ENCODE measurements at places on chromosomes 7 and 10. TPM values are rescaled to one million over a fixed set of nuclear protein-coding genes. Genes with fewer than 3 reads are reported as not detected.

DNA sequence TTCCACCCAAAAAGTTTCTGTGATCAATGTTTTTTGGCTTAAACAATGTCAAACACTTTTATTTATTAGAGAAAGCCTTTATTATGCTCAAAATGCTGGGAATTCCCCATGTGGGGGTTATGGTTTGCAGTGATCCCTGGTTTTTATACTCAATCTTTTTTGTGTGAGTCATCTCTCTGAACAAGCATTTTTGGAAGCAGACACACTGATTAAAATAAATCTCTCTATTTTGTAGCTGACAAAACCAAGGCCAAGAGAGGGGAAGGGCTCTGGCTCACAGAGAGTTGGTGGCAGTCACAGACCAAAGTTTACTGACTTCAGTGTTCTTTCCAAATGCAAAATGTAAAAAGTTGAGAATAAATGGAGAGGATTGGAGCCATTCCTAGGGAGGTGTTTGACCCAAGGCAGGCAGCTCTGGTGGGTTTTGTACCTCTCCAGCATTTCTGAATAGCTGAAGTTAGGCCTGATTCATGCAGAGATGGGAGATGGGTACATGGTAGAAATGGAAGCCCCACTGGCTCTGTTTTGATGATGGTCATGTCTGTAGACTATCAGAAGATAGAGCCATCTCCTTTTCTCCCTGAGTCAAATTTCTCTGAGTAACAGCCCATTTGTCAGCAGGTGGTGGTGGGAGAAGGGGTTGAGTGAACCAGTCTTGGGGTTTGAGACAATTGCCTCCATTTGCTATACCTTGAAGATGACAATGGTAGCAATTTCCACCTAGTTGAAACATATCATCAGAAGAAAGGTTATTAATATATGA lies 45.4 kb upstream of the NAMPT start:
- no peak for DNase-seq

DNA sequence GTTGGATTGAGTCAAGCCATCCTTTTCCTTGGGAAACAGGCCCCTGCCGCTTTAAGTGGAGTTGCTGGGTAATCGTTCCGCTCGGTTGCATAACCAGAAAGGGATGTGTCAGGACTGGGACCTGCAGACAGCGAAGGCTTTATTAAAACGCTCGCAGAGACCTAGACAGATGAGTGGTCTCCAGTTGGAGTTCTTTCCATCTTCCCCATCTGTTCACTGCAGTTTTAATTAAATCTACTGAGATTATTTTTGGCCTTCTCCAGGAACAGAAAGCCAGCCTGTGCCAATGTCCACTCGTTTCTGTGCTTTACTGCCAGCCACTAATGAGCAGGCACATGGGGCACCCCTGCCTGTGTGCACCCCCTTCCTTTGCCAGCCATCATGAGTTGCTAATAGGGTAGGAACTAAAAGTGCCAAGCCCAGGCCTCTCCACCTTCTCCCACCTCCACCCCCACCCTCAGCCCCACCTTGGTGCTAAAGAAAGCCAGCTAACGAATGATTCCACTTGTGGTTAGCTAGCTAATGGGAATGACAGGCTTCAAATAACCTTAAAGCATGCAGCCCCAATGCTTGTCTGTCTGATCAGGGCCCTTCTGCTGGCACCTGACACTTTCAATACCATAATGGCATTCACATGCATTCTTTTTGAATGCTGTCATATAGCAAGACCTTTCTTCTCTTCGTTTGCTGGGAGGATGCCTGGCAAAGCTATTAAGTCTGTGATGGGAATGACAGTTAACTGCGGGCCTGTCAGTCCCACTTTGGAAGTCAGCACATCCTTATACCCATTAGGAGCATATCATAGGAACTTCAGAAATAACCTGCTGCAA lies 556.8 kb upstream of the GALNT17 start:
- DNase-seq: peak; percentile 62

DNA sequence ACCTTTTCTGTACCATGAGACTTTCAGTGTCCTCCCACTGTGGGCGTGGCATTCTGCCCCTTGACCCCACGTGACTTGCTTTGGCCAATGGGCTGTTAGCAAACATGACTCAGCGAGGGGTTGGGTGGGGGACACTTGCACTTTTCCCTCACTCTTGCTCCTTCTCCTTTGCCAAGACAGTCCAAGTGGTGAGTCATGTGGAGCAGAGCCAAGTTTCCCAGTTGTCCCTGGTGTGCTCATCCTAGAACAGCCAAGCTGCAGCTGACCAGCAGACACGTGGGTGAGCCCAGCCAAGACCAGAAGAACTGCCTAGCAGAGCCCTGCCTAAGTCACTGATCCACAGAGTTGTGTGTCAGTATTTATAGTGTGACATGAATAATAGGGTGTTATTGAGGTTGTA lies 82.8 kb upstream of the CPXM2 start:
- DNase-seq: no peak

DNA sequence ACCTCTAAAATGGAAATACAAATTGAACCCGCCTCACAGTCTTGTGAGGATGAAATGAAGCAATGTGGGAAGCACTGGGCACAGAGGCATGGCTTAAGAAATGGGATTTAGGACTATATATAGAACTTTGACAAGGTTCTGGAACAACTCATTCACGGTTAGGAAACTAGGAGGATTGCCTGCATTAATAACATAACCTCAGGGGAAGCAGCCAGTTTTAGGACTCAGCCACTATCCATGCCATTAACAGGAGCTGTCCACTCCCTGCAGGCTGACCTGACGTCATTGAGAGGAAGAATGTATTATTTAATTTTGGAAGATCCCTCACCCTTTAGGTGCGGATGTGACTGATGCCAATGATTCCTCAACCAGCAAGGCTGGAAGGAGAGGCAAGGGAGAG lies 34.8 kb downstream of the ITGB8 start:
- DNase-seq: no peak

- no peak for DNase-seq
These were observed 809.5 kb downstream of the GRID1 start for GRCh38 chr10:85557077-85557476.

The PRSS1 gene
- not detected for total RNA-seq

The ASZ1 gene
- not detected for total RNA-seq

GRCh38 chr10:110226926-110227641 lies 19.7 kb downstream of the MXI1 start:
- DNase-seq: peak; percentile 65

DNA sequence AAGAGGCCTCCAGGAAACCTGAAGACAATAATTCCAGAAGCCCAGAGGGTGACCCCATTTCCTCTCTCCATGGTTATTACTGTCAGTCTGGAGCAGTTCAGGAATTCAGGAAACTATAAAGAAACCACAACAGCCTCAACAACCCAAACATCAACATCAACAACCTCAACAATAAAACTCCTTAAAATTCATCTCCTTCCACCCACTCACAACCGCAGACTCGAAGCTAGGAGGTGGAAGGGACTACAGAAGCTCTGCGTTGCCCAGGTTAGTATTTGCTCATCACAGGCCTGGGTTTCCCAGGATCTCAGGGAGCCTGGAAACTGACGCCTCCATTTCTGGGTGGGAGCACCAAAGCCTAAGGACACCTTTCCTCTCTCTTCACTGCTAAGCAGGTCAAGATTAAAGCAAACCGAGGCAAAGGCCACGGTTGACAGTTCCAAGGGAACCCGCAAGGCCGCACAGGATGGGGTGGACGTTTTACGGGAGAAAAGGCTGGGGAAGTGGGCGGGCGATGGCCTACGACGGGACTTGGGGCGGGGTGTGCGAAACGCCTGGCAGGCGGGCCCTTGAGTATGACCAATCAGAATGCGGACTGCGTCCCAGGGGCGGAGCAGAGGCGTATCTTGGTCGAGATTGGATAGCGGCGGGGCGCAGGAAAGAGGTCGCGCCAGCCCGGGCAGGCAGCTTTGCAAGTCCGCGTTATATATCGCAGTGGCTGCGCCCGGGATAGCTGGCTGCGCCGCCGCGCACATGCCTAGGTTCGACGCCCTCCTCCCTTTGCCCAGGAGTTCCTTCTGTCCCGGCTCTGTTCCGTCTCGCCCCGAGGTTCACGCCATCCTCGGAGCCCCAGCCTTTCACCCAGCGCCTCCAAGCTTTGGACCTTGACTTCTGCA lies at the start of gene ELOVL3:
ELOVL3 (plus strand) TSS at position 654 of the 896 bp plus-strand sequence. CDS start 250 bp downstream, outside the sequence.
- peak; percentile 93 for DNase-seq

The KEL gene
- 11.8 TPM for total RNA-seq

The CDC14C gene
- not detected for total RNA-seq

DNA sequence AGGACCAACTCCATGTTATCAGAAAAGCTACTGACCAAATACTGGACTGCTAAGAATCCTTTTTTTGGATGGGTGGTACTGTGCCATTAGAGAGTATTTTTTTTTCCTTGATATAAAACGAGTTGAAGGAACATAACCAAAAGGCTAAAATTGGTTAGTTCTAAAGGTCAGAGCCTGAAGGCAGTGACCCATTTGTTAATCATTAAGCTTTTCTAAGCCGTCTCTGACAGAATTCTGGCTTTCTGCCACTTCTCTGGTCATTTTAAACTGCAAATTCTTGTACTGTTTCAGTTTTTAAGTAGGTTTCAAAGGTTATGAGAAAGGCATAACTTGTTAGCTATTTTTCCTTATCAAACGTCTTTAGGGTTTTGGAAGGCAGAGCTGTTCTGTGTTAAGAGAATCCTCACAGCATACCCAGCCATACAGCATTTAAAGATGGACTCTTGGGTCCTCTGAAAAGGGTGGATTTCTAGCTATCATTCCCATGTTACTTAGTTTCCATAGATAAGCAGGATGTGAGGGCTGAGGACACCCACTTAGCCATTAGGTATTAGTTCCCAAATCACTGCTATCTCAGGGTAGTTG lies 196.8 kb downstream of the RNLS start:
- DNase-seq: no peak

- DNase-seq: peak; percentile 73
These were observed 10.9 kb downstream of the CDHR1 start for GRCh38 chr10:84205049-84205852.

The NEUROD6 gene
- total RNA-seq: 5.6 TPM

The ITGA8 gene
- total RNA-seq: 5.8 TPM

DNA sequence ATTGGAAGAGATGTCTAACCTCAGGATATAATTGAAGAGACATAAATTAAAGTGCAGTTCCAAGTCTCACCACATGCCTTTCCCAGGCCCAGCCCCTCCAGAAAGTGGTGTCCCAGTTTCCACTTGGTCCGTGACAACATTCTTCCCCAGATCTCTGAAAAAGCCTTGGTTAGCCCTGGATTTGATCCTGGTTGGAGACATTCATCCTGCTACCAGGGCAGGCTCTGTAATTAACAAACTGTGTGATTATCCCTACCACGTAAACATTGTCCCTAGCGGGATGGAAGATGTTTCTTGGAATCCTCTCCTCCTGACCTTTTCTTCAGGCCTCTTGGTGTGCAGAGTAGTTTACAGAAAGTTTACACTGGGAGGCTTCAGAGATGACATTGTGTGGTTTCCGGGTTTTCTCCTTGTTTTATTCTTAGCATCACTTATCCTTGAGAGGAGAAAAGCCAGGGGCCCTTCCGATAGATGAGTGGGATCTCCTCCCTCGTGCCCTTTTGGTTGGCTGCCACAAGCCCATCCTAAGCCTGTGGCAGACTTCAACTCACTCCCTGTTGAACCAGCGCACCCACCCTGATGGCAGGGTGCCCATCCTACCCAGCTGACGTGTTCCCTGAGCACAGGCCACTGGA lies 83.8 kb downstream of the COL13A1 start:
- DNase-seq: no peak

DNA sequence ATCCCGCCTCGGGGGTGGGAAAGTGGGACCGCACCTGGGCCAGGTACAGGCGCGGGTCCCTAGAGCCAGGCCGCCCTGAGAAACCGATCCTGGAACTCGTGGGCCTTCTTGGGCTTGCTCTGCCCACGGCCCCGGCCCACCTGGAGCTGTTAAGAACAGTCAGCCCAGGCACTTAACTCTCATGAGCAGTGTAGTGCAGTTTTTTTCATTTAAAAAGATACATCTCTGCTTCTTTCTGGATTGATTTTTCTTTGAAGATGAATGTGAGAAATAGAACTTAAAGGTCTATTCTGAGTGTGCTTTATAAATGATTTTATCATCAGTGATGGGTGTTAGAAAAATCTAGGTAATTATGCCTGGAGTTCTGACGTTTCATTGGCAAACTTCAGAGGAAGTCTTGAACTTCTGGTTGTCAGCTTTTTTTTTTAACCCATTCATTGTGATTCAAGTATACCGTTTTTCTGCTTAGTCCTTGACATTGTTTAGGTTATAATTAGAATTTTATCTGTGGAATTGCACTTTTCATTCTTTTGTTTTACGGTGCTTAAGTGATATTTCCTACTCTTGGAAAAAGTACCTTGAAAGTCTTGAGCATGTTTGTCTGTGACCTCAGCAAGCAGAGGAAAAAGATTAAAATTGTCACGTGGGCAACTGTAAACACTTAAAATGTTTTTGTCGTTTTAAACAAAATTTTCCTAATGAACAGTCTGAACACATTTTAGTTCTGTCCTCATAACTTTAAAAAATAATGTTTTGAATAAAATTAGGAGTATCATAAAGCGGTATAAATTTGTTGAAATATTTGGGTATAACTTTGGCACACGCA lies 906 bp downstream of the CDK1 start:
- no peak for DNase-seq

DNA sequence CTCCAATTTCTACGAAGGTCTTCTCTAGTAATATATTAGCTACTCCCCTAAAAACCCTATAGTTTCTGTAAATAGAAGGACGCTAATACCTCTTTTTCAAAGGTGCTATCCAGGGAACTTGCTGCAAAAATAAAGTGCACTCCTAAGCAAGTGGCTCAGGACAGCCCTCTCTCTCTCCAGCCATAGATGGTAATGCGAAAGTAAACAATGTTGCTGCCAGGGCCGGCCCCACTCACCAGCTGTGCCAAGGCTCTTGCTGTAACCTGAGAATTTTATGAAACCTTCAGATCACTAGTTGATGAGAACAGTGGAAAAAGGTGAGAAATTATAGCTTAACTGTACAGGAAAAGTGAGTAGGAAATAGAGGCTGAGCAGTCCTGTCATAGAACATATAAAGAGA lies 10.9 kb upstream of the TAS2R39 start:
- no peak for DNase-seq

- no peak for DNase-seq
These were observed 35.7 kb downstream of the SEMA3E start for GRCh38 chr7:83613232-83613631.

DNA sequence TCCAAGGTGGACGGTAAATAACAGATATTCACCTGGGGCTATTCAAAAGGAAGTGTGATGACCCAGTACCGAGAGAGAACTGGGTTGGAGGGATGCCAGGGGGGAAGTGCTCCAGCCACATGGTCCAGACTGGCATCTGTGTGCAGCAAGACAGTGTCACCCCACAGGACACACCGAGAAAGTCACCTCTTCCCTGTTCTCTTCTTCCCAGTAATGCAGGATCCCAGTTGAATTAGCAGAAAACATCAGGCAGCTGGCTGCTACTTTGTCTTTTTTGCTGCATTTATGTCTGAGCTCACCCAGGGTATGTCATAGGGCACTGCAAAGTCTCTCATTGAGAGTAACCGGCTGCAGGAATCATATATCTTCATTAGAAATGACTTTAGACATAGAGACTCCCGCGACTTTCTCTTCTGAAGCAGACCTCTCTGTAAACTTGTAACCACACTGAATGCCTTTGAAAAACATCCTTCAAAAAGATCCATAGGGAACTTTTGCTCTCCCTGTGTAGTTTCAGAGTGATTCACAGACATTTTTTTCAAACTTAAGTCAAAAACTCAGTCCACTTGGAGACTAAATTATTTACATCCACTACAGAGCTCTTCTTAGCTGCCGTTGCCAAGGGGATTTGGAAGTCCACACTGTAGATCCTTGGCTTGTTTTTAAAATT lies 609.0 kb upstream of the DPP6 start:
- DNase-seq: no peak

Data from dorsolateral prefrontal cortex (tissue), 122 donors.